ENCODE measurements at places on chromosomes 2 and 18. TPM values are rescaled to one million over a fixed set of nuclear protein-coding genes. Genes with fewer than 3 reads are reported as not detected.

Gene CCDC178
- 2.2 TPM for total RNA-seq

Gene COX7A2L
- total RNA-seq: 116 TPM

Gene MYCN
- 19.6 TPM for total RNA-seq

GRCh38 chr2:222423632-222424275 is 589 bp upstream of the SGPP2 start:
- DNase-seq: no peak

DNA sequence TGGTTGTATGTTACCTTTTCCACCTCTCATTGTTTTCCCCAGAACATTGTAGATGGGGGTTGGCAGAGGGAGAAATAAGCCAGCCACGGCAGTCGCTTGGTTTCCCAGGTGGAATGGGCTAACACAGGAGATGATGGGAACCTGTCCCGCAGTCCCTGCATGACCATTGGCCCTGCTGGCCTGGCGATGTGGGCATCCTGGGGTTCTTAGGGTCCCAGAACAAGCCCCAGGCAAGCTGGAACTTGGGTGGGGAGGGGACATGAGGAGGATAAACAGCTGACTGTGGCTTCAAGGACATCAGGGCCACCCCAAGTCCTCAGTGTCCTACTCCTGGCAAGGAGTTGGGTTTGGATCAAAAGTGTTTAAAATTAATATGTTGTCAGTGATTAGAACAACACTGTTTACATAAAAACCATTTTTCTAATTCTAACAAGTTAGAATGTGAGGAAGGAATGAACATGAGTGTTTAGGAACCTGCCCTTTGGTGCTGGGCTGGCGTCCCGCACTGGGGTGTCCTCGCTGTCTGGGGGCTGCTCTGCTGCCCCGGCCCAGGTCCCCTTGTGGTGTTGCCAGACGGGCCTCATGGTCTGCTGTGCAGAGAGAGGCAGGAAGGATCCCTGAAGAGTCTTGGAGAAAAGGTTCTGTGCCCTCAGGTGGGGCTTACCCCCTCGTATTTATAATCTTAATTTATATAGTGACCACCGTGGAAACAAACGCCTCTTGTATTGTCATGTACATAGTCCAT is 95.1 kb downstream of the USP40 start:
- DNase-seq: no peak

- no peak for DNase-seq
Measured at GRCh38 chr2:168230389-168230788, 17.0 kb downstream of the STK39 start.

Gene MSH2
- 37.3 TPM for total RNA-seq

DNA sequence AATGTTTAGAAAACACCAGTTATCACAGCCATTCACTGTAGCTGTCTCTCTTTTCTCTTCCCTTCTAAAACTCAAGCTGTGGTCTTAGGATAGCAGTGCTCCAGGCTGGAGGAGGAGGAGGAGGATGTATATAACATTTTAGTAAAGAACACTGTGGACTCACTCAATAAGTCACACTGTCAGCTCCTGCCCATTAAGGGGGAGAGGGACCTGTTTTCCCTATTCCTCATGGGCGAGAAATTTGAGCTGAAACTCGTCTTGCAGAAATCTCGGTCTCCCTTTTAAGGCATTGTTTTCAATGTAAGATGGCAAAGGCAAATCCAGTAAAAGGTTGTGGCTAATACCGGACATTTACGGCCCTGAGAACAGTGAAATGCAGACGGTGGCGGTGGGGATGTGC is 114.8 kb upstream of the ZNF236 start:
- no peak for DNase-seq

GRCh38 chr2:230758566-230759480 is 46.2 kb downstream of the CAB39 start:
- DNase-seq: no peak

GRCh38 chr18:35371412-35372195 is 5.5 kb downstream of the ZNF396 start:
- no peak for DNase-seq

- no peak for DNase-seq
Measured at GRCh38 chr2:110858135-110858725, 125.9 kb downstream of the ACOXL start.

- no peak for DNase-seq
Measured at GRCh38 chr2:45843136-45843535, 191.7 kb downstream of the PRKCE start.

GRCh38 chr2:238875101-238875470 is 27.2 kb downstream of the TWIST2 start:
- peak; percentile 30 for DNase-seq

- no peak for DNase-seq
Measured at GRCh38 chr2:25649786-25650185, 23.6 kb downstream of the DTNB start.

Gene IL1RL2
- total RNA-seq: 0.09 TPM

Gene STAT4
- 0.51 TPM for total RNA-seq

Gene KLHL30
- not detected for total RNA-seq

Data from dermis blood vessel endothelial cell (primary cell).